NCI-H187 (cell line): ENCODE measurements at places on chromosomes 5 and 9.

GRCh38 chr5:39178171-39178570, 41.2 kb downstream of the FYB1 start:
- no peak for DNase-seq

GRCh38 chr5:124602925-124603650, 143.4 kb downstream of the ZNF608 start:
- no peak for DNase-seq

DNA sequence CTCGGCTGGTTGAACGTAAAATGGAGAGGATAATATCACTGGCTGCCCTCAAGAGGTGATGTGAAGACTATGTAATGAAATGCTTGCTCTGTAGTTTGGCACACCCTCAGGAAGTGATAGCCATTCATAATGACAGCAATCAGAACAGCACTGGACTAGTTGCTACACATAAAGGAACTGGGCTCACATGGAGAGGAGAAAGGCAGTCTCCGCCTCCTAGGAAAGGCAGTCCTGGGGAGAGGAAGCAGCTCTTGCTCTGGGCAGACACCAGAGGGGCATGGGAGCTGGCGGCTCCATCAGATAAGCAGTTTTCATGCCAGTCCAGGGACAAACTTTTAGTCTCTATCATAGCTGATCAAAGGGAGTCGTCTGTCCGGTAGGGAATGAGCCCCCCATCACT, 46.9 kb downstream of the ARHGEF37 start:
- no peak for DNase-seq

GRCh38 chr5:146704949-146705665, 173.4 kb downstream of the PPP2R2B start:
- no peak for DNase-seq

GRCh38 chr9:21974722-21975409, 19.3 kb downstream of the CDKN2A start:
- DNase-seq = peak; percentile 75

- DNase-seq = no peak
Measured at GRCh38 chr9:133238272-133238850, 29.3 kb upstream of the OBP2B start.

- DNase-seq = peak; percentile 52
Measured at GRCh38 chr9:2466703-2467102, 154.9 kb upstream of the VLDLR start.

GRCh38 chr9:133377721-133378216, 1.6 kb downstream of the STKLD1 start:
- DNase-seq = no peak

GRCh38 chr5:68652534-68652965, 437.0 kb downstream of the PIK3R1 start:
- DNase-seq = no peak

DNA sequence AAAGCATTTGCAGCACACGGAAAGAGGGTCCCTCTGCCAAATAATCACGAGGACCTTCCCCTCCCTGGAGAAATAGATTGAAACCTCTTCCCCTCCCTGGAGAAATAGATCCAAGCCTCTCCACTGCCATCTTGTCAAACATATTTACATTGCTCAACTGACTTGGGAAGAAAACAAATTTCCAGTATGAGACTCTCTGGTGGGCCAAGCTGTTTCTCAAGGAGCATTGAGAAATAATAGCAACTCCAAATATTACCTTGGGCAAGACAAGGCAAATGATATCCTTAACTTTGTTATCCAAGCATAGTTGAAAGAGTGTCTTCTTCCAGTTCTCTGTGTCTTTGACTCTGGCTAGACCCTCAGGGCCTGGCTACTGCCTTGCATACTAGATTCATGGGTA, 45.2 kb upstream of the PALM2AKAP2 start:
- no peak for DNase-seq

GRCh38 chr5:13943676-13944075, 812 bp downstream of the DNAH5 start:
- no peak for DNase-seq

- DNase-seq = no peak
Measured at GRCh38 chr9:129781981-129782380, 21.0 kb upstream of the TOR1B start.

GRCh38 chr5:164573397-164573796, 1068.0 kb downstream of the MAT2B start:
- DNase-seq = no peak

GRCh38 chr5:138601444-138601843, 26.2 kb upstream of the HSPA9 start:
- no peak for DNase-seq

DNA sequence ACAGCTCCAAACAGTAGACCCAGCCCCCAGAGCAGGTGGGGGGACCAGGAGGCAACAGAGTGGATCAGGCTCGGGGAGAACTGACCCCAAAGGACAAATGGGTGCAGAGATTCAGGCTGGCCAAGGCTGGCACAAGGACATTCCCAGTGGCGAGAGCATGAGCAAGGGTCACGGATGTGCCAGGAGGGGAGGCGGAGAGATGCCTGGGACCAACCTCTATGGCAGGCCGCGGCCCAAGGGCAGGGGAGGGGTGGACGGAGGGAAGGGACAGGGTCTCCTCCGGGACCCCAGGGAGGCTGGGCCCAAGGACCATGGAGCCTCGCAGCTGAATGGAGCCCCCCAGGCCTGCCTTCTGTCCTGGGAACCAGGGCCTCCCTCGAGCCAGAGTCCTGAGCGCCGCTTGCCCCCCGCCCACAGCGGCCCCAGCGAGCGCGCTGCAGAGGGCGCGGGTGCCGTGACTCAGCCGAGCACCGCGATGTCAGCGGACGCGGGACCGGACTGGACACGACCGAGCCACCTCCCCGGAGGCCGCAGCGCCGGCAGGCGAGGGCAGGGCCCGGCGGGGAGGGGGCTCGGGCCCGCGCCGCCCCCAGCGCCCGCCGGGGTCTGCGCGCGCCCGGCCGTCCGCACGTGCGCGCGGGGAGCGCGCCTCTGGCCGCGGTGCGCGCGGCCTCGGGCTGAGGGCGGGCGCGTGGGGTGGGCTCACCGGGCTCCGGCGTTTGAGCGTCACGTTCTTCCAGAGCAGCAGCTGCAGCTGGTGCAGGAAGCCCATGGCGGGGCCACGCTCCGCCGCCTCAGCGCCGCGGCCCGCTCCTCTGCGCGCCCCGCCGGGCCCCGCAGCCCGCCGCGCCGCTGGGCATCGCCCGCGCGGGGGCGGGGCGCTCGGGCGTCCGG, at the start of gene ABCA2:
Gene ABCA2 (minus strand): TSS at position 869 of the 894 bp plus-strand sequence. CDS start 97 bp downstream, at position 772.
- DNase-seq = no peak

DNA sequence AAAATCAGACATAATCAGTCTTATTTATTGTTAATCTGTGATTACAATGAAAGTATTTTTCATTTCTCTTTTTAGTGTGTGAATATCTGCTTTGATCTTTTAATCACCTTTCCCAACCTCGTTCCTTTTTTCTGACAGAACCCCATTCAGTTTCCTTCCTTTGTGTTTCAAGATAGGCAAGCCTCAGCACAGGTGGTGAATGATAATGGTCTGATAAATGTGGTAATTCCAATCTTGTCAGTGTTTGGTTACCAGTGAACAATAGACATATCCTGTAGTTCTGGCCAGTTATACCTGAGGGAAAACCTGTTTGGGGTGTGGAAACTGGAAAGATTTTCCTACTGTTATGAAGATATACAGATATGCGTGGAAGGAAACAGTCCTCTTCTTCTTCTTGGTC, 13.5 kb downstream of the STX17 start:
- no peak for DNase-seq

DNA sequence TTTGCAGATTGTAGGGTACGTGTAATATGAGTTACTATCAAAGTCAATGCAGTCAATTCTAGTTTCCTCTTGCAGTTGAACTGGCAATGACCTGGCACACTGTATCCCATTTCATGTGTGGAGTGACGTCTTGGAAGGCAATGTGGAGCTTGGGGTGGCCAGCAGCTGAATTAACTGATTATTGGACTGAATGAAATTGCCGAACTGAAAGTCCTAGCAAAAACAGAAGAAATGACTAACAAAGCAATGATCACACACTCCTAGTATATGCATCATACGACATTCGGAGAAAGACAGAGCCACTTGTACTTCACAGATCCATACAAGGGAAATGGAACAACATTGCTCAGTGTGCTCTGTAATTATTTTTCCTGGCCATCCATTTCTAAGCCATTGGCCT, 259.1 kb upstream of the DAPK1 start:
- no peak for DNase-seq

- DNase-seq = no peak
Measured at GRCh38 chr5:135715267-135716055, 119.0 kb upstream of the SLC25A48 start.

GRCh38 chr5:168017313-168017712, 274.1 kb upstream of the WWC1 start:
- no peak for DNase-seq

GRCh38 chr9:89466451-89467277, 31.2 kb downstream of the SEMA4D start:
- DNase-seq = no peak

GRCh38 chr5:96572864-96573512, 89.2 kb upstream of the CAST start:
- no peak for DNase-seq

GRCh38 chr9:36102742-36103495, 33.6 kb upstream of the GLIPR2 start:
- DNase-seq = peak; percentile 3

DNA sequence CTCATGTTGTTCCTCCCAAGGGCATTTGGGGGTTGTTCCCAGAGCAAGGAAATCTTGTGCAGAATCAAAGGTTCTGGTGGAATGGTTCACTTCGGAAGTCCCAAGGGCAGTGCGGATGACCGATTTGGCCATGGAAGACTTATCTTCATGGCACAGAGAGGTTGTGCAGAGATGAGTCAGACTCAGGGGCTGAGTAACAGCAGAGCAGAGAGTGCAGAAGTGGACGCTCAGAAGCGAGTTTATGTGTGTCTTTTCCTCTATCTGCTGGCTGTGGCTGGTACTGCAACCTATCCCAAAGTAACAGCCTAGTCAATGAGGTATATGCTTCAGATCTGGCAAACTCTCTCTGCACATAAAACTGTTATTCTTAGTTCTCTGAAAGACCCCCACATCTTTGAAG, 118.1 kb downstream of the DPYSL3 start:
- DNase-seq = no peak

- no peak for DNase-seq
Measured at GRCh38 chr9:37640246-37640645, 10.5 kb upstream of the FRMPD1 start.

GRCh38 chr5:102895234-102895633, 140.1 kb downstream of the PAM start:
- no peak for DNase-seq

DNA sequence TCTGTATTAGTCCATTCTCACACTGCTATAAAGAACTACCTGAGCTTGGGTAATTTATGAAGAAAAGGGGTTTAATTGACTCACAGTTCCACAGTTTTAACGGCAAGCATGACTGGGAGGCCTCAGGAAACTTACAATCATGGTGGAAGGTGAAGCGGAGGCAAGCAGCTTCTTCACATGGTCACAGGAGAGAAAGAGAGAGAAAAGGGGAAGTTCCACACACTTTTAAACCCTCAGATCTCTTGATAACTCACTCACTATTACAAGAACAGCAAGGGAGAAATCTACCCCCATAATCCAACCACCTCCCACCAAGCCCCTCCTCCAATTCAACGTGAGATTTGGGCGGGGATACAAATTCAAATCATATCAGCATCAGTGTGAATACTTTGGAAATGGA, 133.4 kb upstream of the SLC30A5 start:
- DNase-seq = no peak

GRCh38 chr5:56460681-56461191, 227.6 kb upstream of the ANKRD55 start:
- no peak for DNase-seq

DNA sequence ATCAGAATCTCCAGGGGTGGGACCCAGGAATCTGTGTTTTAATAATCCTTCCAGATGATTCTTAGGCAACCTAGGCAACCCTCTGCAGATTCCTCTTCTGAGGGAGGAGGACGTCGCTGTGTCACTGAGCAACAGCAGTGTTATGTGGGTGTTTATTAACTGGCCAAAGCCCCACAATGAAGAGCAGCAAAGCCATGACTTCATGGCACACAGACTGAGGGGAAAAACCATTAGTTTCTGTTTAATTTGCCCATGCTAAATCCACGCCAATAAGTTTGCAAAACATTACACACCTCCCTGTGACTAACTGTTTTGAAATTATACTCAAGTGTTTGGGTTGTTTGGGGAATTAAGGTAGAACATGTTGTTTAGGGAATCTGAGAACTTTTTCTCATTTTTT, 83.7 kb upstream of the TMED7 start:
- no peak for DNase-seq

- no peak for DNase-seq
Measured at GRCh38 chr9:15469406-15469805, 41.4 kb downstream of the PSIP1 start.

- DNase-seq = no peak
Measured at GRCh38 chr9:83920469-83920926, 734 bp downstream of the KIF27 start.

GRCh38 chr9:91589101-91589553, 165.5 kb upstream of the NFIL3 start:
- DNase-seq = no peak

GRCh38 chr5:14727928-14728458, 63.5 kb downstream of the OTULIN start:
- no peak for DNase-seq

- DNase-seq = peak; percentile 37
Measured at GRCh38 chr5:177317959-177318377, 6.3 kb upstream of the MXD3 start.

- no peak for DNase-seq
Measured at GRCh38 chr5:133297293-133297692, 245.5 kb downstream of the HSPA4 start.
